ENCODE measurements at places on chromosomes 4 and X.

DNA sequence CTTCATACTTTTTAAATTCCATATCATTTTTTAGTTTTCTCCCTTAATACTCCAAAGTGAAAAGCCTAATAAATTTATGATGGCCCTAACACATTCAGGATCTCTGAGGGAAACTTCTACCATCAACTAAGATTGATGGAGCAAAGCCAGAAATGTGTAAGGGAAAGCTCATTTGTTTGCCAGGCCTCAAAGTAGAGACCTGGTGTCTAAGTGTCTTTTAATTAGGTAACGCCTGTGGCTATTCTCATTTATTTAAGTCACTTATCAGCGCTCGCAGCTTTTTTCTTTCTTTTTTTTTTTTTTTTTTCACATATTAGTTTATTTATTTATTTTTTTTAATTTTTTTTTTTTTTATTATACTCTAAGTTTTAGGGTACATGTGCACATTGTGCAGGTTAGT lies 242.4 kb downstream of the TMA16 start:
- DNase-seq: no peak

DNA sequence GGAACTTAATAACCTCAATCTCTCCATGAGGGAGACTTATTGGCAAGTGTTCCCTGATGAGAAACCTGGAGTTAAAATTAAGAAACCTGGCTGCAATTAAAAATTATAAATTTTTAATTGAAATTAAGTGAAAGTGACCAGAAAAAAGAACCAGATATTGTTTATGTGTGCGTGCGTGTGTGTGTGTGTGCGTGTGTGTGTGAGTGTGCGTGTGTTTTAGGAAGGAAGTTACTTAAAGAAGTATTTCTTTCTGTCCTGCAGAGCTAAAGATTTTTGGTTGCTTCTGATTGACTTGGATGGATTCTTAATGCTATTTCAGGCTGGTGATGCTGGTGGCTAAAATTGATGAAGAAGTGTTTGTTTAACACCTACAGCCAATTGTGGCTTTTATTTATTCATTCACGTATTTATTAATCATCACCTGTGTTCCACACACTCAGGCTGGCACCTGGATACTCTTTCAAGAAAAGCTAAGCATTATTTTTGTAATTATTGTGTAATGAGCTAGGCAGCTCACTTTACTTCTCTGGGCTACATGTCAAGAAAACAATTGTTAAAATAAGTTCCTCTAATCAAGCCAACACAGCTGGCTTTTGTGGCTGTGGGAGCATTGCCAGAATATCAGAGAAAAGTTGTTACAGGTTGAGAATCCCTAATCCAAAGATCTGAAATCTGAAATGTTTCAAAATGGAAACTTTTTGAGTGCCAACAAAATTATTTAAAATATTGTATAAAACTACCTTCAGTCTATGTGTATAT lies 68.5 kb downstream of the CEP44 start:
- DNase-seq: no peak

GRCh38 chr4:46445710-46446314 lies 55.9 kb upstream of the GABRA2 start:
- DNase-seq: no peak

GRCh38 chr4:119281393-119281792 lies 40.5 kb downstream of the FABP2 start:
- DNase-seq: no peak

- DNase-seq: peak; percentile 85
Observed at GRCh38 chr4:155759372-155760252, 791 bp downstream of the GUCY1B1 start.

Data from right hindlimb (tissue), 1 donor.